ENCODE measurements at places on chromosomes 4 and X.

DNA sequence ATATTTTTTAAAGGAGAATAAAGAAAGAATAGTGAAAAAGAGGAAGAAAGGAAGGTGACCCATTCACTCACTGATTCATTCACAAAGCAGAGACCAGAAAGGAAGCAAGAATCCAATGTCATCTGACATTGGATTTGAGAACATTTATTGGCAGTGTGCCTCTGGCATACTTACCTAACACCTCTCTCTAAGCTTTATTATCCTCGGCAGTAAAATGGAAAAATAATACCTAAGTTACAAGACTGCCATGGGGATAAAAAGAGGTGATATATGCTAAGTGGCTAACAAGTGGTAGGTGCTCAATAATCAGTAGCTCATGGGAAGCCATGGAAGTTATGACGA lies 41.6 kb upstream of the PPARGC1A start:
- DNase-seq: no peak

DNA sequence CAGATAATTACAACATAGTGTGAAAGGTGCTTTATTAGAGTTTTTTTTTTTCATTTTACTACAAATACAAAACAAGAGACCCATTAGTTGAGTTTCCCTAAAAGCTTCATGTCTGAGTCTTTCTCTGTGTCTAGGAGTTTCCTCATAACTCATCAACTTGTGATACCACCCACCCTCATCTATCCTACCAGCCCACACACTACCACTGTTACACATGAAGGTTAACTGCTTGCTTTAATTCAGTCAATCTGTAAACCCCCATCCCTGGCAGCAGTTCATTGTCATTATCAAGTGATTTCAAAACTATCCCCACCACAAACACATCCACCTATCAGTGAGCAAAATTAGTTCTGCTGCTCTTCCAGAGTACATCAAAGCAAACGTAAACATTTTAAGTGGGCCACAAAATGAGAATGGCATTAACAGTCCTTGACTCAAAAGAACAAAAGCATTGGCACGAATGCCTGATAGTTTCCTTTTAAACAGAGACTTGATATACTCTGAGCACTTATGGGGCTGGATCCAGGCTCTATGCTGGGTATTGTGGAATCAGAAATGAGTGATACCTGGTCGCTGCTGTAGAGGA lies 331.6 kb upstream of the FAM241A start:
- DNase-seq: no peak

GRCh38 chr4:150849016-150849415 lies 166.1 kb downstream of the LRBA start:
- no peak for DNase-seq

GRCh38 chrX:73561801-73562200 lies 1.2 kb upstream of the CHIC1 start:
- DNase-seq: no peak

DNA sequence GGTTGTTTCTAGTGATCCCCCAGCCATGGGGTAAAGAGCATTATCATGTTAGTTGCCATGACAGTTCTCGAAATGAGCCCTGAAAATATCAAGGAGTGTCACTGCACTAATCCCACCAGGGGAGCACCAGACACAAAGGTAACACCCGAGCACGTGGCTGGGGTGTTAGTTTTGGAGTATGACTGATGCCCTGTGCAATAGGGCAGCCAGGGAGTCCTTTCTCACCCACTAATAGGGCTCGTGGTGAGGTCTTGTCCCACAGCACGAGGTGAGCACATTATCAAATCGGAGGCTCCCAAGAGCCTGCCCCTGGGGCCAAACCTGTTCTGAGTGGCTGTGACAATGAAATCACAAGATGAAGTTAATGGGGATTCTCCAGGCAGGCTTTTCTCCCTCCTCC lies 9.6 kb downstream of the MAMLD1 start:
- no peak for DNase-seq

DNA sequence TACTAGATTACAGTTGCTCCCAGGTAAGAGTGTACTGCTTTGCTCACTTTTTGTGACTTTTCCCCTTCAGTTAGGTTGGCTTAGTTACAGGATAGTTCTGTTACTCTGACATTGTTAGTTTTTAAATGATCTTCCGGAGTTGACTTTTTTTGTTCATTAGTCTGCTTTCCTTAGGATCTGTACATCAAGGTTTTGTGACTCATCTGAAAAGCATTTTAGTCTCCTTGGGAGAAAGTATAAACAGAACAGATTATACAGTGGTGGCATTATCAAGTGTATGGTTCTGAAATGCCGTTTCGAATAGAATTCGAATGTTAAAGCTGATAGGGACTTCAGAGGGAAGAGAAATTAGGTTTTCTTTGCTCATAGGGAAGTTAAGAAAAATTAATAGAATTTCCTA lies 63.3 kb downstream of the USP9X start:
- no peak for DNase-seq

DNA sequence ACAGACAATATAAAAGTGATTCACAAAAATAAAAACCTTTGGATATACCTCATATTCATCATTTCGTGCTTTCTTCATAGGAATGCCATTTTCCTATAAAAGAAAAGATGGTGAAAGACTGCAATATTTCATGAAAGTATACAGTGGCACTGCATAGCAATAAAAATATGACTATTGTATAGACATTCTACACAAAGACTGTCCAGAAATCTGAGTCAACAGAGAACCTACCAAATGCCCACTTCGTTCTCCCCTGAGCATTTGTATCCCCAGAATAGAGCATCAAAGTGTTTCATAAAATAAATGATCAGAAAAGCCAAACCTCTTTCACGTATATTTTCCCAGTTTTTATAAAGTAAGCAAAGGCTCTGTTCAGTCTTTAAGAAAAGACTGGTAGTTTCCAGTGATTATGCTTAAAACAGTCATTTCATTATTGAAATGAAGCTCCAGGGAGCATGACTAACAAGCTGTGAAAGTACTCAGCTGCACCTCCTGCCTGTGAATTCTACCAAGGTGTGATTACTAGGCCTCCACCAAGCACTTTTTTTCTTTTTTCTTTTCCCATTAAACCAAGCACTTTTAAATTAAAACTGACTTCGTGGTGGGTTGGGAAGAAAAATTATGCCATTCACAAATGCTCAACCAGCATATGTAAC lies 20.2 kb downstream of the PPA2 start:
- DNase-seq: no peak

DNA sequence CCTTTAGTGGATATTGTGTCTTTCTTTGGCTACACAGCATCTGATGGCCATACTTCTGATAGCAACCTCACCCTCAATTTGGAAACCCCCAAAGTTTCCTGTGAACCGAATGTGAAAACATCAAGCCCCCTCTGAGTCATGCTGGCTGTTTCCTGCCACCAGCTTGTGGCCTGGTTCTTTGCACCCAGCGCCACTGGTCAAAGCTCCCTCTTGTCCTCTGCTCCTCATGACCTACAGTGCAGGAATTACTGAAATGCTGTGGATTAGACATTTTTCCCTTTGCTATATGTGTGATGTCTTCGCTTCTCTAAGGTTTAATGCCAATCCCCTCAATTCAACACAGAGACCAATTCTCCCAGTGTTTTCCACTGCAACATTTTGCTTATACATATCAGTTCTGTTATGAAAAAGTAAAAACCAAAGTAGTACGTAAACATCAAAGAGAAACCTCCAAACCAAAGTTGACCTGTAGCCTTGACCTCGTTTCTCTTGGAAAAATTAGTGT lies 224.0 kb upstream of the TENM3 start:
- no peak for DNase-seq

- peak; percentile 64 for DNase-seq
Observed at GRCh38 chrX:74924449-74925224, 615 bp downstream of the NEXMIF start.

DNA sequence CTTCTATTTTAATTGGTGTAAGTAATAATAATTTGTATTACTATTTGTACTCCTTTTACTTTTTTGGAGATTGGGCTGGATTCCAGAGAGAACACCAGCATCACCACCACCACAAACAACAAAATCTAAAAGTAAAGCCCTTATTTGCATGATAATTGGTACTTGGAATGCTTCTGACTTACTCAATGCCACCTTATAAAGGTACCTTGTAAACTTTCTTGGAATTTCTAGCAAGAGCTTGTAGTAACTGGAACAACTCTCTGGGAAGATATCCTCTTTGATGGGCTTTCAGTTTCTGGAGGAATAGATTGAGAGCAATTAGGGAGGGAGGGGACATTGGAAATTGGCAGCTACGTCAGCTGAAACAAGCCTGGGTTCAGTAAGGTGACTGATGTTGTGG lies 20.2 kb upstream of the PITX2 start:
- no peak for DNase-seq

- DNase-seq: no peak
Observed at GRCh38 chr4:109801895-109802319, at the start of gene CFI. CFI (minus strand) TSS chr4:109801999; CDS start chr4:109801971, 28 bp downstream.

DNA sequence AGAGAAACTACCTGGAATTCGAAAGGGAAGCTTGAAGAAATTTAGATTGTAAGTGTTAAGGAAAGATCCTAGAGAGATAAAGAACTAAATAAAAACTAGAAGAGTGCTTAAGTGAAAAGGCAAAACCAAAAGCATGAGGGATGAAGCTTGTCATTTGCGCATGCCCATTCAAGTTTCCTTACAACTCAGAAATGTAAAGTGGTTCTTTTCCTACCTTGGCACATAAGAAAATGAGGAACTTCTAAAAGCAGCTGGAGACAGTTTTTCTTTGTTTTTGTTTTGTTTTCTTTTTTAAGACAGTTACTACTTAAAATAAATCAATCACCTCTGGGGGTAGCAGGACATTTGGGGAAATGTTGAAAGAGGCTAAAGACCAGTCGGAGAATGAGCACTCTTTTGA lies 1304.4 kb upstream of the PCDH7 start:
- no peak for DNase-seq

DNA sequence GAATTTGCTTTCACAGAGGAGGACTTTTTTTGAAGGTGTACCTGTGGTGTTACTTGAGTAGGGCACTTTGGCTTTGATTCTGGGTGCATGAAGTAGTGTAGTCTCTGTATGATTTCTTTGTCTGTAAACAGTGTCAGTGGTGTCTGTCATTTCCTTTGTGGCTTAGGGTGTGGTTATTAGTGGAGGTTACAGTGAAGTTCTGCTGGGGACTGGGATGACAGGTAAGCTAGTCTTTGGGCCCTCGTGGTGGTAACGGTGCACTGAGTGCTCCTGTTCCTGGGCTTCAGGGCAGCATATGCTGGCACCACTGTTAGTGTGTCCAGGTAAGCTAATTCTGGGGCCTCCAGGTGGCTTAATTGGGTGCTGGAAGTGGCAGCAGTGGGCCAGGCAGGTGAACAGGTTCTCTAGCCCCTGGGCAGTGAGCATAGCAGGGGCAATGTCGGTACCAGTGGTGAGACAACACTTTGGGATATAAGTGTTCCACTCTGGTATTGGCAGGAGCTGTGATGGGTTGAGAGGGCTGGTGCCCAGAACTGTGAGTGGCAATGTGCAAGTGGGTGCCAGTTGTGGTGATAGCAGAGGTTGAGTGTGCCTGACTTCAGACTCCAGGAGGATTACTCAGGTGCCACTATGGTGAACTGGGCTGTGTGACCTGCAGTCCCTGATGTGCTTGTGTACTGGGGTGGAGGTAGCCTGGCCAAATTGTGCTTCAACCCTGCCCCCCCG lies 26.0 kb upstream of the VSIG1 start:
- peak; percentile 56 for DNase-seq

- no peak for DNase-seq
Observed at GRCh38 chr4:100781435-100781834, 263.6 kb upstream of the EMCN start.

GRCh38 chr4:188728359-188728758 lies 589.1 kb downstream of the TRIML1 start:
- no peak for DNase-seq

DNA sequence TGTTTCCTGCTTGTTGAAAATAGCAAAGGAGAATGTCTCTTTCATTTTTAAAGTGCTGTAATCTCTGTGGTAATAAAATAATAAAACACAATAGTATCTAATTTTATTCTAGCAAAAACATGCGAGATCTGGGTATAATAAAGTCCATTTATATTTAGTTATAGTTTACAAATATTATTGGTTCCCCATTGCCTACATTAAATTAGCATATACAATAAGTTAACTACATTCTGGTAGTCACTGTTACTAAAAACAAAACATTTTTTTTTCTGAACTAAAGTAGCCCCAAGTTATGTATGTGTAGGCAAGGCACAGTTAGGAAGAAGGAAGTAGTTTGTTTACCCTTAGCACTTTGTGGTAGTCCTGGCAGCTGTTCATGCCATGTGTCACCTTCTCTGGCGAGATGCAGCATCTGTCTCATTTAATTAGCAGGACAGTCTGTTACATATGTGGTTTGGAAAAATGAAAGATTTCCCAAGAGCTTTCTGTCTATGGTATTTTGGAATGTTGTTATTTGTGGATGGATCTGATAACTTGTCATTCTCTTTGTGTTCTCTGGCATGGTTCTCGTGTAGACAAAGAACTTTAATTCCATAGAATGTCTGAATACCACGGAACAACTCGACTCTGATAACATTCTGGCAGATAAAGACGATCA lies 231.3 kb upstream of the PITX2 start:
- no peak for DNase-seq

- DNase-seq: no peak
Observed at GRCh38 chr4:112449708-112450107, 66.3 kb downstream of the NEUROG2 start.

DNA sequence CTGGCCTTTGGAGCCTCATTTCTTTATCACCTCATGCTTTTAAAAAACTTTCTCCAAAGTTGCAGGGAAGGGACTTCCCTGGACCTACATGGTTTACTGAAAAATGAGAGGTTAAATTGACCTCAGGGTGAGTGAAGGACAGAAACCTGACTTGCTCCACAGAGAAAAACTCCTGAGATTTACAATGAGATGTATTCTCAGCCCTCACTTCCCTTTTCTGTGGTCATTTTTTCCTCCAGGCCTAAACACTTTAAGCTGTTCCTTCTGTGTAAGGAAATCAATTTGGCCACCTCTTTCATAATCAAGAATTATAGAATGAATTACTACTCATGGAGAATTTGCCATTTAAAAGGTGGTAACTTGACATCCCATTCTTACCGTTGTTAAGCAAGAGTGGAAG lies 77.9 kb downstream of the HPGD start:
- no peak for DNase-seq

DNA sequence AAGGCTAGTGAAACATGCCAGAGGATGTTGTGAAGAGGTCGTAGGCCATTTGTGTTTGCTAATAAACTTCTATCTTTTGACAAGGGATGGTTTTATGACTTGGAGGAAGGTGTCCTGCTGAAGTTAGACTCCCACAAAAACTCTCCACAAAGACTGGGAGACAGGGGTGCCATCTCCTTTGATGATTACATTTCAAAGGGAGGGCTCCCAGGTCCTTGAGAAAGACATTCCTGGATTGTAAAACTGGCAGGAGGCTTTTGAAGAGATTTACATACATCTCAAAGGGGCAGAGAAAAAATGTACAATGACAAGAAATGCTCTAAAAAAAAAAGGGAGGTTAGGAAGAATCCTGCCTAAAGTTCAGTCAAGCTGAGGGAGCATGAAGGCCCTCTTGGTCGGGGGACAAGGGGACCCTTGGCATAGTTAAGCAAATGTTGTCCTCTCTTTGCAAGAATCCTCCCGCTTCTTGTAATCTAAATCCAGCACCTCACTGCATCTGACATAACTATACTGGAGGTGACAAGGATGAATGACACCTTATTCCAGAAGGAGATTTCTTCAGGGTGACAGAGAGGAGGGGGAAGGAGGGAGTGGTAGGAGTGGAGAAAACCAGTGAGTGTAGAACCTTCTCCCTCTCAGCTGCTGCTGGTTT lies 41.1 kb upstream of the MGST2 start:
- DNase-seq: no peak
